ENCODE measurements at places on chromosomes 1 and 21. TPM values are rescaled to one million over a fixed set of nuclear protein-coding genes. Genes with fewer than 3 reads are reported as not detected.

DNA sequence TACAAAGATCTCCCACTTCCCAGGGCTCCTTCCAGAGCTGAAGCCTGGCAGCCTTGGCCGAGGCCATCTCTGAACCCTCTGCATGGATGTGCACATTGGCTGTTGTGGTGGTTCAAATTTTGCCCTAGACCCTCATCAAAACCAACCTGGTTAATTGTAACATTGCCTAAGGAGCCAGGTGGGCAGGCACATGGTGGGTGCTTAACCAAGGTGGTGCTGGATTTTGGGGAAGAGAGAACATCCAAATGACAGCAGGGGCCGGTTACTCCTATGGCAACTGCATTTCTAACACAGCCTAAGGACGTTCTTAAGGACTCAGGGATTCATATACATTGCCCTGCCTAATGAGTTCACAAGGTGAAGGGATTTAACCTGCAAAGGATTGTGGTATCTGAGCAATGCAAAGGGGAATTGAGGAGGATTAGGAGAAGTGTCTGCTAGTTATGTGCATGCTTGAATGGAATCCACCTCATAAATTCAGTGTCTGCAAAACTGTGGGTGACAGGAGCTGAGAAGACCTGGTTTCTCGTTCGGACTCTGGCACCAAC, 10.3 kb downstream of the RUNX1 start:
- no peak for DNase-seq

The DSCAM gene
- not detected for total RNA-seq

- DNase-seq: no peak
Observed at GRCh38 chr1:199303035-199303434, 664.2 kb downstream of the PTPRC start.

GRCh38 chr1:31653717-31654473, 9.2 kb upstream of the PEF1 start:
- DNase-seq: peak; percentile 34

- peak; percentile 45 for DNase-seq
Observed at GRCh38 chr1:154784924-154785531, 85.1 kb downstream of the KCNN3 start.

GRCh38 chr1:32073299-32074229, 825 bp downstream of the TMEM39B start:
- peak; percentile 98 for DNase-seq

DNA sequence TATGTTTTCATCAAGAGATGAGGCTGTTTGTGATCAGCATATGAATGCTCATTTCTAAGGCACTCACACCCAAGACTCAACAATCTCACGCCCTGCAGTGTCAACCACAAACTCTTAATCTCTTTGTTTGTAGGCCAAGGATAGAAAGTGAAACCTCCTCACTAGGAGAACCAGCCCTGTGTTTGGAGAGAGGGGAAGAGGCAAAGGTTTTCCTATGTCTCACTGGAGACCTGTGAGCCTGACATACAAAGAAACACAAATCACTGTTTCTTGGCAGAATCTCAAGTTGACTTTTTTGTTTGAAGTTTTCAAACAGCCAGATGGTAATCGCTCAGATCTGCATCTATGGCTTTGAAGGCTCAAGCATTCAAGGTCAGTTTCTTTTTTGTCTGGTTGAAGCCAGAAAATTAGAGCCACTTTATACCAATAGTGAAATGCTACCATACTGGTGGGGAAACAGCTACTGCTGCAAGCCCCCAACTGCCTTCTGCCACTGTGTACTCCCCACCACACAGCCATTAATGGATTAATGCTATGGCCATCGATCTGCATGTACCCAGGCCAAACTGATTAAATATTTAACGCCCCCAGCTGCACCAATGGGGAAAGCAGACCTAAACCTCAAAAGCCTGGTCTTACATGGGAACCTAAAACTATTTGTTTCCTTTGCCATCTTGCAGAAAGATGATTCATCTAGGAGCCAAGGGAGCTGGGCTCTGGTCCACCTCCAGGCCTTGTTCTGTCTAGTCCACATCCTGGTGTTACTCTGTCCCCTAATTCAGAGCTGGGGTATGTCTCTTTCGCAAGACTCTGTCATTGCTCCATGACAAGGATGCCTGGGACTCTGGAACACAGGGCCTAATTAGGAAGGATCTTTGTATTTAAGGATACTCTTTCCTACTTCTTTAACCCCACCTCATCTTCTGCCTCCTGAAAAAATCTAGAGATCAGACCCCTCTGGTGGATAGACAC, 16.3 kb downstream of the PDZK1 start:
- DNase-seq: no peak

DNA sequence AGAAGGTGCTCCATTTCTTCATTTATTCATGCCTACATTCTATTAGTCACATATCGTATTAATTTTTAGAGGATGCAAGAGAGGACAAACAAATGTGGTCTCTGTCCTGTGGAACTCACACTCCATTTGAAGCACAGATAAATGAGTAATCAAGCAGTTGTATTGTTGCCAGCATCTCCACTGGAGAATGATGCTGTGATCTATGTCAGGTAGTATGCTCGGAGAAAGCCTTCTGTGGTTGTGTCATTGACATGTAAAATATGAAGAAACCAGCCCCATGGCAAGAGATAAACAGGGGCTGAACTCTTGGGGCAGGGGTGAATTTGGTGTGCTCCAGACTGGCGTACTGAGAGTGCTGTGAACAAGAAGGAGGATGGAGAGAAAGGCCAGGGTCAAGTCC, 101.2 kb downstream of the FASLG start:
- no peak for DNase-seq

GRCh38 chr1:73766786-73767348, 431.1 kb downstream of the LRRIQ3 start:
- no peak for DNase-seq

DNA sequence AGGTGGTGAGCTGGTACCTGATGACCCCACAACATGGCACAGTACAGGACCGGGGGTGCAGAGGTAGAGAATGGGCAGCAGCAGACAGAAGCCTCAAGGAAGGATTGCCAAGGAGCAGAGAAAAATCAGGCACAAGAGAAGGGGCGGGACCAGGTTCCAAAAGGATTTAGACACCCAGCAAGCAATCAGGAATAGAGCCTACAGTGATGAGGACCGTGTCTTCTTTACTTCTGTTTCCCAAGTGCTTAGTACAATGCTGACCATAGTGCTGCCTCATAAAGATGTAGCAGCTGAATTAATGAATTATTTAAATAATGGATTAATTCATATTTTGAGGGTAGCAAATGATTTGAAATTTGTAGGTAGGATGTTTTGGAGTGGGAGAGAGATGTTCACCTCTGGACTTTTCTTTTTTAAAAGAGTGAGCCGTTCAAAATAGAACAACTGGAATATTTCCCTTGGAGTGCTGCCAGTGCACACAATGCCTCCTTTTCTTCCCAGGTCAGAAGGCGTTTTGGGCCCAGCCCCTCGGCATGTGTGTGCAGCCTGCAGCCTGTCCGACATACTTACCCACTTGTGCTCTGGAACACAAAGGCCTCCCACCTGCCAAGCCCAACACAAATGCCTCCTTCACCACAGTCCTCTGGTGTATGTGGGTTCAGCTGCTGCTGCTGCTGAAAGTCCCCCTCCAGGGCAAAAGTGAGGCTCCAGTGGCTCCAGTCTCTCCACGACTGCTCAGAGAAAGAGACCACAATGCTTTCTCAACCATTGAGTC, 19.6 kb downstream of the KANK4 start:
- peak; percentile 72 for DNase-seq

GRCh38 chr1:244654108-244655038, 1.4 kb downstream of the DESI2 start:
- DNase-seq: peak; percentile 12

DNA sequence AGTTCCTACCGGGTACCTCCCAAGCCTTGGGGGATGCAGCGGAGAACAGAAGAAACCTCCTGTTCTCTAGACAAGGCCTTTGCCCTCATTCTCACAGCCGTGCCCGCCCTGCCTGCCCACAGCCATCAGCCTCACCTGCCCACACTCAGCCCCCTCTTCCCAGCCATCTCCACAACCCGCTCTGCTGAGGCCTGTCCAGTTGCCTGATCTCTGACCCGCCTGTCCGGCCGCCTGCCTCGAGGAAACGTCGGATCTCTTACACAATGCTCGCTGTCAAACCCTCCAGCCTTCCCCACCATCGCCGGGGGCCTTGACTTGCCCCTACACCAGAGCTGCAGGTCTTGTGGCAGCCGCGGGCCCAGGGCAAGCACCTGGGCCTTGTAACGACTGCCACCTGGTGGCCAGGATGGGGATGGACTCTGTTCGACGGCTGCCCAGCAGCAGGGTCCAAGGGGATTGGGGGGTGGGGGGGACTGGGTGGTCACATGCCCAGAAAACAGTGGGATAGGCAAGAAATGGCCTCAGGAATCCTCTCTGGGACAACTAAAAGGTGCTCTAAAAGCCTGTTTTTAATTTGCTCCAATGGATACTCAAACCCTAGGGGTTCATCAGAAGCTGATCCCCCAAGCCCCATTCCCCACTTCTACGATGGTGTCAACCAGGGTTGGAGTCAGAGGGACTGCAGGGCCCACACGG, 31.0 kb downstream of the SLC45A1 start:
- peak; percentile 87 for DNase-seq

DNA sequence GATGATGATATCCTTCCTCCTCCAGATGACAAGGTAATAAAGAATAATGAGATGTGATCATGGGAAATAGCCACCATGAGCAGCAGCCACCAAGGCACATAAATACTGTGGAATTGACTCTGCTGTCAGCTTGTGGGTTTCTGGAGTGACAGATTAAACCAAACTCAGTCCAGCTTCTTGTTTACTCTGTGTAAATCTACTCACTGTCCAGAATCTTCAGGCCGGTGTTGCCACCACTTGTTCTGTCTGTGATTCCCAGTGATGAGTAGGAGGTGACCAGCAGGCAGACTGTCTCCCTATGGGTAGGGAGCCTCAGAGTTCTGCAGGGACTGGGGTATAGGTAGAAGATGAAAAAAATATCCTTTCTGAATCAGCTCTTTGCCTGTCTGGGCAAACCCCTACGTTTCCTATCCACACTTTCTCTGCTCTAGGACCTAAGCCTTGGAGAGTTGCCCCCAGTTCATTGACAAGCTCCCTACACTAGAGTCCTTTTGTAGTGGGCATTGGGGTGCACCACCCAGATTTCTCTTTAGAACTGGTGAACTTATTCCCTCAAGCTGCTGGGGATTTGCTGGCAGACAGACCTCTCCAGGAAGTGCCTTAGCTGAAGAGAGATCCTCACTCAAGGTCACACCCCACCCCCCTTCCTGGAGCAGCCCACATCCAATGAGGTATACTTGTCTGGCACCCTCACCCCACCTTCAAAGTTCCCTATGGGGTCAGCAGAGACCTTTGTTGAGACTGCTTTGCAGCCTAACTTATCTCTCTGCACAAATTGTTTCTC, 47.6 kb downstream of the ATP1A1 start:
- DNase-seq: no peak

DNA sequence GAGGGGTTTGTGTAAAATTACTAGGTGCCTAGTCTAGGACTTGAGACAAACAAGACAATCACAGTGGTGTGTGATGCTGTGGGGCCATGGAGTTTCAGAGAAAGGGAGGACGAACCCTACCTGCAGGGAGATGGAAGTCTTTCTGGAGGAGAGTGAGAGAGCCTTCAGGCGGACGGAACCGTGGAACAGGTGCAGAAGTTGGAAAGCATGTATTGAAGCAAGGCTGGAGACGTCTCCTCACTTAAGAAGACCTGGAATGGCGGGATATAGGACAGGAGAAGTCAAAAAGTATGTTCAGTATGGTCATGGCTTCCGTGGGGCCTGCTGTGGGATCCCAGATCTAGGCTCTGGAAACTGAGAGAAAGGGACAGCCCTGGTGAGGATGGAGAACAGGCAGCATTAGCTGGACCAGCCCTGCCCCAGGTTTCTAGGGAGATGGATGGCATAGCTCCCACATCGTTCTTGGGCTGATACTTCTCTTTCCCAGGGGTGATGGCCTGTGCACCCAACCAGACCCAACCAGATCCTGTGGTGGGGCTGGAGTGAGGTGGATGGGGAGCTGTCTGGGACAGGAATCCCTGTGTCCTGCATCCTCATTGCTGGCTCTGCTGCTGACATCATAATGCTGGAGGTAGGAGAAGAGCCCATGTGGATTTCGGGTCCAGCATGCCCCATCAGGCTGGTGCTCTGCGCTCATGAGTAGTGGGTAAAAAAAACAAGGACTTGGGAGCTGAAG, 15.0 kb upstream of the LRP8 start:
- DNase-seq: no peak

- DNase-seq: no peak
Observed at GRCh38 chr1:167881786-167882185, 32.1 kb downstream of the ADCY10 start.

The LRRIQ3 gene
- 1.6 TPM for total RNA-seq

The CHAF1B gene
- total RNA-seq: 2.5 TPM

DNA sequence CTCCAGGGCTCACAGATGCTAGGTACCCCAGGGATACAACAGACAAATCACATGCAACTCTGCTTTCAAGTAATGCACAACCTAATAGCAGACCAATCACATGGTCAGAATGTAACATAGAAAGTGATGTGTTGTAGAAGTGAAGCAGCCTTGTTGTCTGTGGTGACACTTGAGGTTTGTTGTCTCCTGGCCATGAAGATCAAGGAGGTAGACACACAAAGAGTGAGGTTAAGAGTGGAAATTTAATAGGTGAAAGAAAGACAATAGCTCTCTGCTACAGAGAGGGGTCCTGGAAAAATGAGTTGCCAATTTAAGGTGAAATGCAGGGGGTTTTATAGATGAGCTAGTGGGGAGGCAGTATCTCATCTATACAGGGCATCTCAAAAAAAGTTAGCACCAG, 2.5 kb upstream of the TMEM9 start:
- no peak for DNase-seq

DNA sequence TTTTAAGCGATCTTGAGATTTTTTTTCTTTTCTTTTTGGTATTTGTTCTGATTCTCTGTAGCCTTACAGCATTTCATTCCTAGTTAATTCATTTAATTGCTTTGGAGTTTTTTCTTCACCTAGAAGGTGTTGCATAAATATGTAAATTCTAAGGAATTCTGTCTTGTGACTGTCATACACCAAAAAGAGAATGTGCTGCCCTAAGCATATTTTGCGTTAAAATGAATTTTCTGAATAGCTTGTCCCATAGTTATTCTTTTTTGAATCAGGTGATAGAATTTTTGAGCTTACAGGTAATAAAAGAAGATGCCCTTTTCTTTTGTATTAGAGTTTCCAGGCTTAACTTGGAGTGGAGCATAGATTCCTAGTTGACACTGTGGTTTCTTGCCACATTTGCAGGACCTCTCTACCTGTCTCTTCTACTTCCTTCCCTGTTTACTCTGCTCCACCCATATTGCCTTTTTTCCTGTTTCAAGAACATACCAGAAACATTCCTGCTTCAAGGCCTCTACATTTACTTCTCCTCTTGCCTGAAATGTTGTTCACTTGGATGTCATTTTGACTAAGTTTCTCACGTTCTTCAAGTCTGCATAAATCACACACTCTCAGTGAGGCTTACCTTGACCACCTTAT, 53.2 kb downstream of the KIF1B start:
- DNase-seq: no peak

All from kidney (tissue), 22 donors.